ENCODE measurements at places on chromosomes 11 and 22.

DNA sequence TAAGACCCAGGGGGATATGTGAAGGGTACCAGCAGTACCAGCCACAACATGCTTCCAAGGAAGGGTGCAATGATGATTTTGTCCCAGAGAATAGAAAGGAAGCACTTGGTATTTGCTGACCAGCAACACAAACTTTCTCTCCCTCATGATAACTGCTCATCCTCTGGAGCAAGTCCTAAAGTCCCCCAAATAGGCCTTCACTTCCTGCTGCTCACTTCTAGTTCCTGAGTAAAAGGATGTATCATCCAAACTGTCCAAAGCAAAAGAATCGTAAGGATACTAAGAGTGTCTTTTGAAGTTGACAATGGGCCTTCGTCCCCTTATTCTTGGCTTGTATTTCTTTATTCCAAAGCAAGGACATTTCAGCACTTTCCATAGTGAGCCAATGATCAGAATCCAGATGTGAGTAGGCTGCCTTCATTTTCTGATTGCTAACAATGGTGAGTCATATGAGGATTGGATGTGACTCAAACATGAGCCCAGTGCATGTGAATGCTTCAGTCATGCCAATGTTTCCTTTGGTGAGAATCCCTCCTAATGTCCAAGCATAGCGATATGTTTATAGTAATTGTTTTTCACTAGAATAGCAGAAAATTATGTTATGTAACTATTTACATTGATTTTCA is 243.4 kb upstream of the POU2AF2 start:
- DNase-seq = peak; percentile 87

- no peak for DNase-seq
These were observed 4.5 kb downstream of the KCNQ1OT1 start for GRCh38 chr11:2694995-2695939.

- no peak for DNase-seq
These were observed 489 bp downstream of the RNF214 start for GRCh38 chr11:117232911-117233409.

GRCh38 chr11:24295360-24295759 is 201.5 kb upstream of the LUZP2 start:
- peak; percentile 6 for DNase-seq

- no peak for DNase-seq
These were observed 61.8 kb downstream of the CD82 start for GRCh38 chr11:44627165-44627789.

- peak; percentile 88 for DNase-seq
These were observed 33.7 kb downstream of the C11orf71 start for GRCh38 chr11:114366331-114367243.

- no peak for DNase-seq
These were observed 14.5 kb downstream of the CRTAM start for GRCh38 chr11:122852796-122853160.

DNA sequence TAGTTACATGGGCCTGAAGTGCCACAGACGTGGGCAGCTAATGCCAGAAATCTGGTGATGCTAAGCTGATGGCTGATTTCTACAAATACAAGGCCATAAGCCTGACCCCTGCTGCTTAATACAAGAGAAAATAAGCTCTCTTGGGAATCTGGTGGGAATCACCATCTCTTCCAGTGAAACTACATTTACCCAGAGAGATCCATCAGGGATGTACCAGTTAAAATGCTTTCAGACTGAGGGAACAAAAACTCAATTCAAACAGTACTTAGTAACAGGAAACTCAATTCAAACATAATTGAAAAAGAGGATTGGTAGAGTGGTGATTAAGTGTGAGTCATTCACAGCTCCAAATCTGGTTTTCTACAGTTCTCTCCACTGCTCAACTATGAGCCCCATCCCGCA is 1.7 kb upstream of the CAVIN3 start:
- DNase-seq = peak; percentile 35

GRCh38 chr11:123681030-123681429 is 26.6 kb upstream of the SCN3B start:
- no peak for DNase-seq

DNA sequence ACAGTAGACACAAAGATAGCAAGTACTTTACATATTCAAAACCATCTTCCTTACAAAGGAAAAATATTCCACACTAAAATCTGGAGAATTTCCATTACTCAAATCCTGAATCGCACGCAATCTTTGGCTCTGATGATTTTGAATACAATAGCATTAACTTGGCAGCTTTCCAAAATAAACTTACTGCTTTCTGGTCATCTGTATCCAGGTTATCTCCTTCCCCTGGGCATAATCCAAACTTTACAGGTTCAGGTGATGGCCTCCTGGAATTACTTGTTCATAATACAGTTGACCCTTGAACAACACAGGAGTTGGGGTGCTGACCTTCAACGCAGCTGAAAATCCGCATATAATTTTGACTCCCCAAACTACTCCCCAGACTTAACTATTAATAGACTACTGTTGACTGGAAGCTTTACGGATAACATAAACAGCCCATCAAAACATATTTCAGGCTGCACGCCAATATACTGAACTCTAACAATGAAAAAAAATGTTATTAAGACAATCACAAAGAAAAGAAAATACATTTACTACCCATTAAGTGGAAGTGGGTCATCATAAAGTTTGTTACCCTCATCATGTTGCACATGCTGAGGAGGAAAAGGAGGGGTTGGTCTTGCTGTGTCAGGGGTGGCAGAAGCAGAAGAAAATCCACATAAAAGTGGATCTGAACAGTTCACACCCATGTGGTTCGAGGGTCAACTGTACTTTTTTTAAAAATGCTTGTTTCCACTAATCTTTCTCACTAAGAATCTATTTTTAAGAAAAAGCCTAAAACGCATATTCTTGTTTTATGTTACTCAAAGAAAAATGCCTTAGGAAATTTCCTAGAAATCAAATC is 6.5 kb downstream of the MTMR2 start:
- peak; percentile 91 for DNase-seq

DNA sequence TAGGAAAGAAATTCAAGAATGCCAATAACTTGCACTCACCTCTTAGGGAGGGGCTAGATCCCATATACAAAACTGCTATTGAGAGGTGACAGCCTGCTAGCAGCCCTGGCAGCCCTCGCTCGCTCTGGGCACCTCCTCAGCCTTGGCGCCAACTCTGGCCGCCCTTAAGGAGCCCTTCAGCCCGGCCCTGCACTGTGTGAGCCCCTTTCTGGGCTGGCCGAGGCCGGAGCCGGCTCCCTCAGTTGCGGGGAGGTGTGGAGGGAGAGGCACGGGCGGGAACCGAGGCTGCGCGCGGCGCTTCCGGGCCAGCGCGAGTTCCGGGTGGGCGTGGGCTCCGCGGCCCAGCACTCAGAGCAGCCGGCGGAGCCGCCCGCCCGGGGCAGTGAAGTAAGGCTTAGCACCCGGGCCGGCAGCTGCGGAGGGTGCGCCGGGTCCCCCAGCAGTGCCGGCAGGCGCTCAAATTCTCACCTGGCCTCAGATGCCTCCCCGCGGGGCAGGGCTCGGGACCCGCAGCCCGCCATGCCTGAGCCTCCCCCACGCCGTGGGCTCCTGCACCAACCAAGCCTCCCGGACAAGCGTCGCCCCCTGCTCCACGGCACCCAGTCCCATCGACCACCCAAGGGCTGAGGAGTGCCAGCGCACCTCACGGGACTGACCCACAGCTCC is 329.9 kb downstream of the FAM181B start:
- DNase-seq = no peak

DNA sequence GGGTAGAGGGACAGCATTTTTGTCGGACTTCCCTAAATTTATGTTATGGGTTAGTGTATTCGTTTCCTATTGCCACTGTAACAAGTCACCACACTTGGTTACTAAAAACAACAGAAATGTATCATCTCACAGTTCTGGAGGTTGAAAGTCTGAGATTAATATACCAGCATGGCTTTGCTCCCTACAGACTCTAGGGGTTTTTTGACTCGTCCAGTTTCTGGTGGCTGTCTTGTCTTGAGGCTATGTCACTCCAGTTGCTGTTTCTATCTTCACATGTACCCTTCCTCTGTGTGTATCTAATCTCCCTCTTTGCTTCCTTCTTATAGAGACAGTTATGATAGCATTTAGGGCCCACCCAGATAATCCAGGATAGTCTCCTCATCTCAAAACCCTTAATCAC is 9.1 kb upstream of the CCDC179 start:
- no peak for DNase-seq

- DNase-seq = no peak
These were observed 12.3 kb upstream of the SH3BP1 start for GRCh38 chr22:37627121-37627520.

GRCh38 chr11:106281455-106282173 is 204.2 kb downstream of the AASDHPPT start:
- peak; percentile 92 for DNase-seq

- DNase-seq = no peak
These were observed 3.7 kb upstream of the FLRT1 start for GRCh38 chr11:64032050-64032449.

- no peak for DNase-seq
These were observed 2.3 kb upstream of the CLPB start for GRCh38 chr11:72436661-72437060.

DNA sequence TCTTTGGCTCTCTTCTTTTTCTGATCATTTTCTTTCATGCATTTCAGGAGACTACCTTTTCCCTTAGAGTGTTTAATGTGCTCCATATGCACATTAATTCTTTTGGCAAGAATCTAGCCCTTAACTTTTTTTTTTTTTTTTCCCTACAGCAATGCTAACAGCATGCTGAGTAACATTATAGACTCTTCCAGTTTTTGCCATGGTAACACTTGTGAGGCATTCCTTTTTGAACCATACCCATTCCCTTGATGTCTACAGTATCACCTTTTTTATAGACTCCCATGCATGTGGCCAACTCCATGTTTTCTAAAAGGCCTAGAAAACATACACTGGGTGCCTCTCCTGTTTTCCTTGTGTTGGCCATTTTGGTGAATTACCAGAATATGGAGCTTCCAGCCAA is 2.9 kb upstream of the MRPL17 start:
- DNase-seq = no peak

GRCh38 chr22:46149512-46150033 is 753 bp upstream of the PPARA start:
- peak; percentile 10 for DNase-seq

DNA sequence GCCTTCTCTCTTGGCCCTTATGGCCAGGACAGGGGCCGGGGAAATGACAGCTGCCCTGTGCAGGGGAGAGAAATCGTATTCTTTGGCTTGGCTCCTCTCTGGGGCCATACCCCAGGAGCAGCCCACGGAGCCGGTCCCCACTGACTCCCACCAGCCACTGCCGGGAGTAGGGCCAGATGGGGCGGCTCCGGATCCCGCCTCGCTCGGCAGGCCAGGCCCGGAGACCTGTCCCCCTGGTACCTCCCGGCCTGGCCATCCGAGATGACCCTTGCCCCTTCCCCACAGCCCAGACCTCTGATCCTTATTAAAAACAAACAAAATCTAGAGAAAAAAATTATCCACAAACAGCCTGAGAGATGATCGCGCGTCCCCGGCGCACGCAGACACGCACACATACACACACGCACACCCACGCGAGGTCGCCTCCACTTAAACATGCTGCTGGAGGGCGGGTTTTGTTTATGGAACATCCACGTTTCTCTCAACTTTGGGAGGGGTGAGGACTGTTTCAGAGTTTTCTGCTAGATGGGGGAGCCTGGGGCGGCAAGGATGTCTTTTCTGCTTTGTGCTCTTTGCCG is 59.1 kb downstream of the IGLL1 start:
- peak; percentile 64 for DNase-seq
